DMS 273 treated with DMSO at 0.1 percent for 48 hours (cell line): ENCODE measurements at places on chromosomes 3 and 15.

- DNase-seq, result peak; percentile 62
Measured at GRCh38 chr3:132417695-132418411, 551 bp downstream of the DNAJC13 start.

DNA sequence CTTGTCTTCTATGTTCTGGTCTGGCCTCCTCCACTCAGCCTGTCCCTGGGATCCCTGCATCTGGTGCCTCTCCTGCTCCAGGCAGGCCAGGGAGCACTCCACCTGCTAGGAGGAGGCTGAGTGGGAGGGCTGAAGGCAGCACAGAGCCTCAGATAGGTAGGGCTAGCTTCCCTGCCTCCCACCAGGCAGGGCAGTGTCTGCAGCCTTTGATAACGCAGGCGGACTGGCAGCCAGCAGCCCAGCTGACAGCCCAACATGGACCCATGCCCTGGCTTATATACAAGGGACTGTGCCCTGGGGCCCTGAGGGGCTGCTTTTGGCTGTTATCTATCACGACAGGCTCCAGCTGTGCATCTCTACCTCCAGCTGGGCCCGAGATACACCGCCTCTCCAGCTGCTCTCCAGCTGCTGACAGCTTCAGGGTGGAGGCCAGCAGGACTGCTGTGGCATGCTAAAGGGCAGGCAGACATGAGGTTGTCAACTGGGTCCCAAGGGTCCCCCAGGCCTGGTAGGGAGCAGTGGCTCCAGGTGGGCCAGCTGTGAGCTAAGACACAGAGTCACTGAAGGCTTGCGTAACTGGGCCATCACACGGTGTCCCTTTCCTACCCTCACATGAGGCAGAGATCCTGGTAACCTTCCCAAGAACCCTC, 5.2 kb upstream of the CLK3 start:
- DNase-seq, result no peak

DNA sequence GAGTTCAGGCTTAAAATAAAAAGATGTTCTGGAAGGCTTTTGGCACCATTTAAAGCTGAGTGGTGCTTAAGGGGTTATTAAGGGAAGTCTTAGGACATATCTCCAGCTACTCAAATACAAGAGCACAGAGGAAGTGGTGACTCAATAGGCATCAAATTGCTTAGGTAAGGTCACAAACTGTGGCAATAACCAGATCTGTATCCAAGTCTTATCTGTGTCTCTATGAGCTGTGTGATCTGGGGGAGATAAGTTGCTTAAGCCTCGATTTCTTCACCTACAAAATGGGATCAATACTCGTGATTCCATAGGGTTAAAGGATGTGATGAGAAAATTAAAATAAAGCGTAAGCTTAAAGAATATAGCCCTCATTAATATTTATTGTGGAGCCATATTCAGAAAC, 7.6 kb downstream of the HDC start:
- DNase-seq, result no peak

GRCh38 chr15:52115598-52116427, 3.2 kb upstream of the BCL2L10 start:
- DNase-seq, result no peak

DNA sequence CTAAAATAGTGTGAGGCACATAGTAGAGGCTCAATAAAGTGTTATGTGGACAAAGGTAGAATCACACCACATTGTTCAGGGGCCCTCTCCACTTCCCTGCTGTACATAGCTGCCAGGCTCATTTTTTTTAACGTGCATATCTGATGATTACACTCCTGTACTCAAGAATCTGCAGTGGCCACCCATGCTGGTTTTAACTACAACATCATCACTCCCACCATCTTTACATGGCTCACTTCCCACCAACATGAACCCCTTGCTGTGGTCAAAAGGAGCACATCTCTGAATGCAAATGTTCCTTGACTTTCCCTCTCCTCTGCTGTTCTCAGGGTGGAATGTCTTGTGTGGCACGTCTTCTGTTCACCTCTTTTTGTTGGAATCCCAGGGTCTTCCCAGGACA, 76.7 kb downstream of the FEM1B start:
- no peak for DNase-seq

DNA sequence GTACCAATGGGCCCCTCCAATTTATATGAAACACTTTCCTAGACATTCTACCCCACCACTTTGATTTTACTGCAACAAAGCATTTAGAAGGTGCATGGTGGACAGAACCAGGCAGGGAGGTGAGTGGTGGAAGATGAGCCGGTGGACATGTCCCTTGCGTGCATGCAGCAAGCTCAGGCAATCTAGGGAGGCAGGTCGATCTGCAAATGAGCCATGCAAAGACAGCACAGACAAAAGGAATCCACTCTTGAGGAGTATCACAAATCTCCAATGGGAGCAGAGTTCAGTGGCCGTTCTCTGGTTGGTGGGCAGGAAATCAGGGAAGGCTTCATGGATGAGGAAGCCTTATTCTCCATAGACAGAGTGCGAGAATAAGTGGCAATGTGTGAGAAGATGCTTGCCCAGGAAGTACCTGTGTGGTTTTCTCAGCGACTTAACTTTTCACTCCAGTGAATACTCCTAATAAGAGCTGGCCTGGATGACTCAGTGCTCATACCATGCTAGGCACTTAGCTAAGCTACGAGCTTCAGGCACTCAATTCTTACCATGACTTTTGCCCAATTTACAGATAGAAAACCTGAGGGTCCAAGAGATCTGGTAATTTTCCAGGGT, 152.5 kb downstream of the FOXP1 start:
- no peak for DNase-seq

GRCh38 chr3:182786564-182787196, 6.6 kb upstream of the ATP11B start:
- DNase-seq, result no peak

DNA sequence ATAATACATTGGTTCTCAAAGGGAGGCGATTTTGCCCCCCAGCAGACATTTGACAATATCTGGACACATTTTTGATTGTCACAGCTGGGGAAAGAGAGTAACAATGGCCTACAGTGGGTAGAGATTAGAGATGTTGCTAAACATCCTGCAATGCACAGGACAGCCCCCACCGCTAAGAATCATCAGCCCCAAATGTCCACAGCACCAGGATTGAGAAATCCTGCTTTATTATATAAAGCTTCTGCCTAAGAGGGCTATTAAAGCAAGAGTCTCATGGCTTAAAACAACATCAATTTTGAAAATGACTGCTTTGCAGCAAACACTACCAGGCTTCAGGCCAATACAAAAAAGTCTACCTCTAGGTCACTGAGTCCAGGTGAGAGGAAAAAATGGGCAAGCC, 68.2 kb downstream of the NTRK3 start:
- no peak for DNase-seq

DNA sequence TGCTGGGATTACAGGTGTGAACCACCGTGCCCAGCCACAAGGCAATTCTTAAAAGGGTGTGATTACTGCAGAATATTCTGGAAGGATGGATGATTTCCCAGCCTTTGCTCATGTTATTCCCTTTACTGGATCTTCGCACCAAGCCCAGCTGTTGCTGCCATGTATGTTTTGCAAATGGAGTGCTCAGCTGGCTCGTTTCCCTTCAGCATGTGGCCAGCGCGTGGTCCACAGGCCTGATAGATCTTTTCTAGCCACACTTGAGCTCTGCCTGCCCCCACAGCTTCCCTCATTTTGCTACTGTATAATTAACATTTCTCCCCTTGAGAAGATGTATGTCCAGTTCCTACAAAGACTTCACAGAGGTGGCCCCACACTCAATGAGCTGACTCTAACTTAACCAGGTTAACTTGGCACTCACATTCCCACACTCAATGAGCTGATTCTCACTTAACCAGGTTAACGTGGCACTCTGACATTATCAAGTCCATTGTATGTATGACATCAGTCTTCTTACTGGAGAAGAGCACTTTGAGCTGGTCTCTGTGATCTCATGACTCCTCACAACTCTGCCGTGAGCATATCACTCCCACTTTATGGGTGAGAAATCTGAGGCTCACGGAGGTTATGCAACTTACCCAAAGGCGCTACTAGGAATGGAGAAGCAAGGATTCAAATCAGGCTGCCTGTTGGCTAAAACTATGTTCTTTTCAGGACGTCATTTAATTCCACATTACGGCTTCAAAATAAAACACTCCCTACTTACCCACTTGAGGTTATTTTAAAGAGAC, 49.2 kb downstream of the TM4SF4 start:
- no peak for DNase-seq

DNA sequence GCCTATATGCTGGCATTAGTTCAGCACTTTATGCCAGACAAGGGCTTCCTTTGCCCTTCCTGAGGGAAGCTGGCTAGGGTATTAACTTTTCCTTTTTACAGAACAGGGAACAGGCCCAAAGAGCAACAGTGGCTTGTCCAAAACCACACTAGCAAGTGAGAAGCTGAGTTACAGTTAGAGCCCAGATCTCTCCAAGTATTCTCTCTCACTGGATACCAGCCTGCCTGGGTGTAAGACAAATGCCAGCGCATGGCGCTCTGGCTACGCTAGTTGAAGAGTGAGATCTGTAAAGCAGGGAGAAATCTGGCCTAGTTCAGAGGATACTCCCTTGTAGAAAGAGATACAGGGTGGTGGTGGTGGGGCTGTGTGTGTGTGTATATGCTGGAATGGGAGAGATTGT, 38.4 kb downstream of the RAB11A start:
- no peak for DNase-seq
